NCI-H1694 (cell line): ENCODE measurements at places on chromosomes 7 and 10.

DNA sequence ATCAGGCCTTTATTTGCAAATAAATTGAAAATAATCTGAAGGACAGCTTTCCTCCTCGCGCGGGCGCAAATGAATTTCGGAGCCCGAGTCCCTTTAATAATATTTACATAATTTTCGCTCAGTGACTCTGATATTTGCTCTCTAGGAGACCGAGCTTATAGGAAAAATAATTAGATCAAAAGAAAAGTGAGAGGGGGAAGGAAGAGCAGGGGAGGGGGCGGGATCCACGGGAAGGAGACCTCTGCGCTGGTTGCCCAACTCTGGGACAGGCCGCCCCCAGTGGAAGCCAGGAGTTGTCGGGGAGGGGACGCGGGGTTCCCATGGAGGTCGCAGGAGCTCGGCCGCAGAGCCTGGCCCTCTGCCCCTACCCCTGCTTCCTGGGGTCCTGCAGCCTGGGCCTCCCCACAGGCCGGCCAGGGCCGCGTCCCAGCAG, 5.8 kb downstream of the UNCX start:
- DNase-seq: no peak

- no peak for DNase-seq
These were observed 1.2 kb upstream of the DNAJC9 start for GRCh38 chr10:73248259-73248724.

GRCh38 chr10:95663496-95663895, 7.0 kb upstream of the ALDH18A1 start:
- DNase-seq: no peak

DNA sequence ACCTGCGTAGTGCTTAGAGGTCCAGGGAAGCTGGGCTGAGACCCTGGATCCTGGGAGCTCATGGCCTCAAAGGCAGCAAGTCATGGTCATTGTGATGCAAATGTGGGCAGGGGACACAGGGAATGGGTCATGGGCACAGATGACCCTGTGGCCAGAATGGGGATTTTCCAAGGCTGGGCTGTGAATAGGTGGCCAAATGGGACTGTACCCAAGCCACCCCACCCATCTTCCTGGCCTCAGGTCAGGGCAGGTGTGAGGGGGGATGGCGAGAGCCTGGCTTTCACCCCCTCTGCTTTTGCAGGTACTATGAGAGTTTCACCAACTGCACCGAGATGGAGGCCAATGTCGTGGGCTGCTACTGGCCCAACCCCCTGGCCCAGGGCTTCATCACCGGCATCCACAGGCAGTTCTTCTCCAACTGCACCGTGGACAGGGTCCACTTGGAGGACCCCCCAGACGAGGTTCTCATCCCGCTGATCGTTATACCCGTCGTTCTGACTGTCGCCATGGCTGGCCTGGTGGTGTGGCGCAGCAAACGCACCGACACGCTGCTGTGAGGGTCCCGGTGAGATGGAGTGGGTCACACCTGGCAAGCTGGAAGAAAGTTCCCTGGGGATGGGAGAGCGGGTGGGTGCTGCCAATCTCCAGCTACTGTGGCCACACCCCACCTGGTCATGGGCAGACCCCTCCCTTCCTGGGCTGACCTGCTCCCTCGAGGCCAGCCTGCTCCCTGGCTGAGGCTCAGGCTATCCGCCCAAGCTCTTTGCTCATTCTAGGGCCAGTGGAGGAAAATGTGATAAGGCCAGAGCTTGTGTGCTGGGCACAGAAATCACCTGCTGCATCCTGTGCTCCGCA, 25.5 kb downstream of the RAMP3 start:
- no peak for DNase-seq

DNA sequence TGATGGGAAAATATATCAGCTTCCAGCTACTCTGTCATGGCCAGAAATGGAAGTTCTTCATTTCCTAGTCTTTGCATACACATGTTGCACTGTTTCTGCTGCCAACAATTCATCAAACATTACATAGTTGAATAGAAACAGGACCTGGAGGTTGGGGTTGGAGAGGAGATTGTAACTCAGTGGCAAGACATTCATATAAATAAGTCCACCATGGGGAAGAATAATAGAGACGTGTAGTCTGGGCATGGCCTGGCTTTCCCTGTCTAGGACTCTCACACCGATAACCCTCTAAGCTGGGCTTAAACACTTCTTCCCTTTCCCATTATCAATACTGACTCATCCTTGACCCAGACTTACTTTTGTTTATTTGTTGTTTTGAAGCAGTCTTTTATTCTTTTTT, 155.7 kb downstream of the PLPP4 start:
- no peak for DNase-seq

- no peak for DNase-seq
These were observed 83.5 kb downstream of the SEMA3D start for GRCh38 chr7:85103357-85103756.
